Kidney tubule cell (primary cell): ENCODE measurements at places on chromosomes 7 and 10.

DNA sequence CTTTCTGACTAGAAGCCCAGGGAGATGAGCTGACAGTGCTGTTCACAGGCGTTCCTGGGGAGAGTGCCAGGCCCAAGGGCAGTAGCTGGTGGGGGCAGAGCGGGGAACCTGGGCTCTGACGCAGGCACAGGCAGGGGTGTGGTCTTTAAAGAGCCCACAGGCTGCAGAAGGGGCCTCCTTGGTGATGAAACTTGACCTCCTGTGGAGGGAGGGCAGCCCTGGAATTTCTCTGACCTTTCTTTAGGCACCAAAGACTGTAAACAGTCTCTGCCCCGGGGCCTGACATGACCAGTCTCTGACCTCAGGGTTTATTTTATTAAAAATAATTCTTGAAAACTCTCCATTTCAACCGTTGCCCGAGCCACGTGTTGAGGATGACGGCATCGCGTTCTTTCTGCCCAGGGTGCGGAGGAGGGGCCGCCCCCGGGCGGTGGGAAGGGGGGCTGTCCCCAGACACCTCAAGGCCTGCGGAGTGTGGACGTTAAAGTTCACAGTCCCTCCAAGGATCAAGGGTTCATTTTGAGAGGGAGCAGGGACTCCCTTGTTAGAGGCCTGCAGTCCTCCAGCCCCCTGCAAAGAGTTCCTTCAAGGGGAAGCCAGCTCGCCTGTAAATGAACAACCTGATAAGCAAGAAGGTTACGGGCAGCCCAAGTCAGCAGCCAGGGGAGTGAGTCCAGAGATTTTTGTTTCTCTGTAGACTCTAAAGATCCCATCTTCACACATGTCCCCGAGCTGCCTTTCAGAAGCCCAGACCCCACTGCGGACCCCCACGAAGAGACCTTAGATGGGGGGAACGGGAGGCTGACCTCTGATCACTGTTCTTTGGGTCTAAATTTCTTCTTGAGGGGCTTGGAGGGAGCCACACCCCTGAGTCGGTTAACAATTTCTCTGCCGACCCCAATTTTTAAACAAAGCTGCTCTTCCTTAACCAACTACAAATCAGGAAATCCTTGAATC, 128.9 kb downstream of the VIPR2 start:
- peak; percentile 50 for DNase-seq

GRCh38 chr10:63798599-63799498, 277.6 kb downstream of the REEP3 start:
- DNase-seq = peak; percentile 87

DNA sequence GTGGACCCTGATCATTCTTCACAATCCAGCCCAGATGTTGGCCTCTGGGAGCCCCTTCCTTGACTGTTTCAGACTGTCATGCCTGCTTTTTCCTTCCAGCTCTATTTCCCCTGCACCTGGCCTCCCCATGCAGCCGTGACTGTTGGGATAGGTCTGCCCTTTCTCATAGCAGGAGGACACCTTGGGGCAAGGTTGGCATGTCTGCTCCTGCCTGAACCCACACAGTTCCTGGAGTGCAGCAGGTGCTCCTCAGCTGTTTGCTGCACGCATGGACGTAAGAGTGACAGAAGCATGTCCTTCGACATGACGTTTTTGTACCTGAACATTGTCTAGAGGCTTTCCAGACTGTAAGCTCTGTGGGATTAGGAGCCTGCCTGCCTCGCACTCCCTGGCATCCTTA, 24.0 kb downstream of the POR start:
- no peak for DNase-seq

- peak; percentile 77 for DNase-seq
These were observed 75.2 kb downstream of the TEX36 start for GRCh38 chr10:125607689-125608290.

DNA sequence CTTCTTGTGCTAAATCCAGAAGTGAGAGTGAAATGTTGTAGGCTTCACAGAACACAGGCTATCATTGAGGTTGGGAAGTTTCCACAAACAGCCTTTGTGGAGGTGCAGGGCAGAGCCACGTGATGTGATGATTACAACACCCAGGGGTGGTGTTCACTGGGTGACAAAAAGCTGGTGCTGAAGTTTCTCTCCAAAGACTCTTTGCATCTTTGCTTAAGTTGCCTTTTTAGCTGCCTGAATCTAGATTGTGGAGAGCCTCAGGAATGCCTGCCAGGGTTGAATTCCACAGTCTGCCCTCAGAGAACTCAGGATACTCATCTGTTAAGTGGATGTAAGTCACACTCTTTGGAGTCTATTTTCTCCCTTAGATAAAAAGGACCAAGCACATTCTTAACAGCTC, 56.3 kb downstream of the PLXNA4 start:
- no peak for DNase-seq

DNA sequence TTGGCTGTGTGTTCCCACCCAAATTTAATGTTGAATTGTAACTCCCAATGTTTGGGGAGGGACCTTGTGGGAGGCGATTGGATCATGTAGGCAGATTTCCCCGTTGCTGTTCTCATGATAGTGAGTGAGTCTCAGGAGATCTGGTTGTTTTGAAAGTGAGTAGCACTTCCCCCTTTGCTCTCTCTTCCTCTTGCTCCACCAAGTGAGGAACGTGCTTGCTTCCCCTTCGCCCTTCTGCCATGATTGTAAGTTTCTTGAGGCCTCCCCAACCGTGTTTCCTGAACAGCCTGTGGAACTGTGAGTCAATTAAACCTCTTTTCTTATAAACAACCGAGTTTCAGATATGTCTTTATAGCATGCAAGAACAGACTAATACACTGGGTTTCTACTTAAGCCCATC, 176.3 kb downstream of the CDK14 start:
- no peak for DNase-seq

DNA sequence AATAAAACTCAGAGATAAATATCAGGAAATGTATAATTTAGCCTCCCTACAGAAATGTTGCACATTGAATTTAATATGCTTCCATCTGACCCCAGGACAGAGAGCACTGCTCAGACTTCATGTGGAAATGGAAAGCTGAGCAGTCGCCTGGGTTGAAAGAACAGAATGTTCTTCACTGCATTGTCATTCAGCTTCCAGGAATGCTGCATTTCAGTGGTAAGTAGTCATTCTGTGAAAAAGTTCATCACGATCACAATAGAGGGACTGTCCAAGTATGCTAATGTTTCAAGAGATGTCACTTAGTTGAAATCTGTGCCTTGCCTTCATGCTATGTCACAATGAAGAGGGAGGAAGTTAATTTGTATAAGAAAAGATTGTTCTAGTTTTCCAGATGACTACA, 147.3 kb downstream of the NRCAM start:
- DNase-seq = peak; percentile 91

- DNase-seq = no peak
These were observed at the start of gene TMEM176A for GRCh38 chr7:150800581-150801241. Gene TMEM176A, plus strand, starts transcription at chr7:150800769. Its CDS starts 782 bp downstream, at chr7:150801551.

DNA sequence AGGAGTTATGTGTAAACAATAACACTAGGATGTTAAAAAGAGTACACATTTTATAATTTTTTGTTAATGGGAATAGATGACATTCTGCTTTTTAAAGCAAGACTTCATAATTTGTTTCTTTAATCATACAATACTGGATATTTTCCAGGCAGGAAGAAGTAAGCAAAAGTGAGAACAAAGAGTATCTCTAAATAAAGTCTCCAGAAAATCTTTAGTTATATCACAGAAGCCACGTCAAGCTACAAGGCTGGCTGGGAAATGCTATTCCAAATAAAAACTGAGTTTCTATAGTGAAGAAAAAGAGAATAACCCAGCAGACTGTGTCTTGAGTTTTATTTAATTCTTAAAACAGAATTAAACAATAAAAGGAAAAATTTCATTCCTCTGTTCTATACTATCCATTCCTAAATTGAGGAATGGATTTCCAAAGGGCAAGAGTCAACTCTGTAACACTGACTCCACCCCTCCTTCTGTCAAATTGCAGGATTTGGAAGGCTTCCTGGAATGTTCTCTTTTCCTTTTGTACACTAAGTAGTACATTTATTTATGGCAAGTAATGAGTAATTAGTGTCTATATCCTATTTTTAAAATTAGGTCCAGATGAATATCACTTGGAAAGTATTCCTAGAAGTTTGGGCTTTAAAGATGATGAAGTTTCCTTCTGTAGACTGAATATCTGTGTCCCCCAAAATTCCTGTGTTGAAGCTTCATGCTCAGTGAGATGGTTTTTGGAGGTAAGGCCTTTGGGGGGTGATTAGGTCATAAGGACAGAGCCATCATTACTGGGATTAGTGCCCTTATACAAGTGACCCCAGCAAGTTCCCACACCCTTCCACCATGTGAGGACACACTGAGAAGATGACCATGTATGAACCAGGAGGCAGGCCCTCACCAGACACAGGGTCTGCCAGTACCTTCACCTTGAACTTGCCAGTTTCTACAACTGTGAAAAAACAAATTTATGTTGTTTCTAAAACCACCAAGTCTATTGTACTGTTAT, 290.9 kb downstream of the CRPPA start:
- DNase-seq = peak; percentile 14

DNA sequence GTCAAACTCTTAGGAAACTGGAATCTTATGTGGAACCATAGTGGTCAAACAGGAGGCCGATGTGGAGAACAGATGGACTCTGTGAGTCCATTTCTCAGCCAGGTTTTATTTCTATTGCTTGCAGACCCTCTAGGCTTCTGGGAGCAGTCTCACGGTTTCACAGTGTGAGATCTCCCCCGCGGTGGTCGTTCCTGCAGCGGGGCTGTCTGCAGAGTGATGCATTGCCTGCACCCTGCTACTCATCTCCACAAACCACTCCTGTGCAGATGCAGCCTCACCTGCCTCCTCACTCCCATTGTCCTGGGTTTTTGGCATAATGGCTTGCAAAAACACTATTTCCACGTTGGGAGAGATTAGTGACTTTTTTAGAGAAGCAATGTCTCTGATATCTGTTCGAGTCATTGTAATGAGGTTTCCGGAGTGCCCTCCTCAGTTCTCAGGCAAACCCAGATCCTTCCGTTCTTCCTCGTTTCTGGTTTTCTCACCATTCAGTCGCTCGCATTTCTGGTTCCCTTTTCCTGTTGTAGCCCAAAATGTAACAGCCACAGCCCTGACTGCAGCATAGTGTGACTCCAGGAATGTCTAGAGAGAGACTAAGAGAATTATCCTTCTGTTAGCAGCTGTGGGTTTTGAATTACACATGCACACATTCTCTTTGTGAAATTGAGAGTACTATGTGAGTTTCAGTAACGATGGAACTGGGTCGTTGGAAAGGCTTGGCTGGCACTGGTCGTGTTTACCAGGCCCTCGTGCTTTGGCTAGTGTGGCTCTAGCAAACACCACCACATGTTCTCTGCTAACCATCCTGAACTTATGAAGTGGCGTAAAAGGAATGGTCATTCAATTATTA, 30.2 kb downstream of the ACADSB start:
- peak; percentile 31 for DNase-seq

DNA sequence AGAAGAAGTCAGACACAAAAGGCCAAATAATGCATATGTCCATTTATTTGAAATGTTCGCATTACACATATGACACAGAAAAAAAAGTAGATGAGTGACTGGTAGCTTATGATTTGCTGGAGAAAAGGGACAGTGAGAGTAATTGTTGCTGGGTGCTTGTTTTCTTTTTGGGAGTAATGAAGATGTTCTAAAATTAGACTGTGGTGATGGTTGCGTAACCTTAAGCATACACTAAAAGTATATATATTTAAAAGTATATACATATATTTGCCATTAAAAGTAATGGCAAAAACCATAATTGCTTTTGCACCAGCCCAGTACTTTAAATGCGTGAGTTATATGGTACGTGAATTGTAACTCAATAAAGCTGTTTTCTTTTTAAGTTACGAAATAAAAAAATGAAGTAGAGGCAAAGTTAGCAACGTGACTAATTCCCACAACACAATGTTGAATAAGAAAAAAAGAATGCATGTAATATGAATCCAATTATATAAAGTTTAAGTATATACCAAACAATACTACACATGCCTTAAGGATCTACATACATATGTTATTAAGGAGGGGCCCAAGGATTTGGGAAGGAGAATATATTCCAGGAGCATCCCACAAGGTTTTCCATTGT, 360.4 kb upstream of the CELF2 start:
- DNase-seq = no peak

DNA sequence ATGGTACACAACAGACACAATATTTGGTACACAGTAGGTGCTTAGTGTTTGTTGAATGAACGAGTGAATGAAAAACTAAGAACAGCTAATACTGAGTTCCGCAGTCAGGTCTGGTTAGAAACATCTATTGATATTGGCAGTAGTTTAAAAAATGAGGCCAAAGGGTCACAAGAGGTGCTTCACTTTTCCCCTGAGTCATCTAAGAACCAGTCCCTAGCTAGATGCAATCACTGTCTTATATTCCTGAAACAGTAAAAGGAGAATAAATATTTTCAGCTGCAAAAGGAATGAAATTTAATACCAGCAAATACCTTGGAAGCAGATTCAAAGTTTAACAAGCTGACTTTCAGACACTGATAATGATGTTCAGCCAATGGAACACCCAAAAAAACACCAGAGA, 54.5 kb downstream of the SCRN1 start:
- DNase-seq = peak; percentile 7

DNA sequence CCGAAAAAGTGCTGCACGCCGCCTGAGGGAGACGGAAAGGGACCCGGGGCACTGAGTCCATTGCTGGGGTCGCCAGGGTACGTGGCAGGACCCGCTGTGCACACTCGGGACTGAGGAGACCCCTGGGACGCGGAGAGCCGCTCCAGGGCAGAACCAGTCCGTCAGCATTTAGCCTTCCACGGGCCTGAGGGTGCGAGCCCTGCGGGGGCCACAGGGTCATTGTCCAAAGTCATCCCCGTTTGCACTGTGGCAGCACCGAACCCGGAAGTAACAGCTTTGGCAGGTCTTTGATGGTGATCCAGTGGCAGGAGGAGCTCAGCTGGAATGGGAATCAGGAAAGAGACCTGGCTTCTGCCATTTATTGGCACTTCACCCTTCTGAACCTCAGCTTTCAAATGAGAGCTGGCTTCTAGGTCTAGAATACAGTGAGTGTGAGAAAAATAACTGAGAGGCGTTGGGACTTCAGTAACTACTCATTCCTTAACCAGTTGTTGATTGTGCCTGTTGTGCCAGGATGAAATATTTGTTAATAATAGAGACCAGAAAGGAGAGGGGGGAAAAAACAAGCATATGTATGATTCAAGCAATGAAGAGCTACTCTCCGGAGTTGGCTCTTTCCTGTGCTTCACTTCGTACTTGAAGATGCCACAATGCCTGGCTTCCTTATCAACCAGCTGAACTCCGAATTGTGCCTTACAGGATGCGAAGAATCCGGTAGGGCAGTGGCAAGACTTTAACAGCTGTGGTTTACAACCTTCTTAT, 811 bp upstream of the ARHGAP12 start:
- DNase-seq = peak; percentile 61

DNA sequence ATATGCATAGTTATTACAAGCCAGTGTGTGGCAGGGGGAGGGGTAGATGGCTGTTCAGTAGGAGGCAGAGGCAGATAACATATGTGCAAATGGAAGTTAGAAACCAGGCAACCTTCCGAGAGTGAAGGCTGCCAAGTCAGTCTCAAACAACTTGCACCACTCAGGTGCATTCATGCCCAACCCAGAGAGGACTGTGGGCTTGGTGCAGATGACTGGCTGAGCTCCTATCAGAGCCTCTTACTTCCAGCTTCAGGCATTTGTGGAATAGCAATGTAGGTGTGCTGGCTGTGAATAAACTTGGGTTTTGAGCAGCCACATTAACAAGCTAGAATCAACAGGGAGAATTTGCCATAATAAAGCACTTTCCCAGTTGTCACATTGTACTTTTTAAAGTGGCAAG, 789.8 kb downstream of the PHTF2 start:
- DNase-seq = no peak
